ENCODE measurements at places on chromosomes 11 and 22.

- no peak for DNase-seq
These were observed 3.8 kb upstream of the RNF141 start for GRCh38 chr11:10544491-10545465.

DNA sequence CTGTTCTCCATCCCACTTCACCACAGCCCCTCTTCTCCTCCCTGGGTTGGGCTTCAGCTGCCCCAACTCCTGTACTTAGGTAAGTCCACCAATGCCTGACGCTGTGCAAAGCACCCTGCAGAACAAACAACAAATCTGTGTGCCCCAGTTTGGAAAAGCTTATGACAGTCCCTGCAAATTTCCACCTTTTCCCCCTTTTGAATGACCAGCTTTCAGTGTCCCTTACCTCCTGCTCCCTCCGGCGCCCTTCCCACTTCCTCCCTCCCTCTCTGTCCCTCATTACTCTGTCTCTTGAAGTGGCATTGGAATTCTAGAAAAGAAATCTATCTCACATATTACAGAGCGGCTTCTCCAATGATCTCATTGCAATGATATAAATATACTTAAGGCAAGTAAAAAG is 352.9 kb upstream of the B3GAT1 start:
- no peak for DNase-seq

DNA sequence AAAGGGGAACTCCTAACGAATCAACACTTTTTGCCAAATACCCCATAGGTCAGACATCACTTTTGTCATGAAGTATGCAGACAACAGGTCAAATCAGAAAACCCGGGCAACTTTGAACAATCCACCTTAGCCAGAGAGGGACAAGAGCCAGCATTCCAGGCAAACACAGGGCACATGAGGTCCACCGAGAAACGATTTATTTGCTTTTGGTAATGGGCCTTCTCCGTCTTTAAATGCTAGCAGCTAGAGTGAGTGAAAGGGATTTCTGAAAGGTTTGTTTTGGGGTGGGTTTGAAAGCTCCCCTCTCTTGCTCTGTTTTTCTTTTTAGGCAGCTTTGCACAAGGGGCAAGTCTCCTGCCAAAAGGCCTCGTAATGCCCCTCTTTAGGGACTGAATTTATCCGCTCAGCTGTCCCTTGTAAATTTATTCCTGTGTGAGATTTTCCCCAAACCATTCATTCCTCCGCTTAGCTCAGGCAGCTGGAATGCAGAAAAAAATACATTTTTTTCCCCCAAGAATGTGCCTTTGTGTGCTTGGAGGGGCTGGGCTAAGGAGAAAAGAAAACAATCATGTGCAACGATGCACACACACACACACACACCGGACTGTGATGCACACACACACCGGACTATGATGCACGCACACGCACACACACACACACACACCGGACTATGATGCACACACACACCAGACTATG is 196.9 kb downstream of the SNX19 start:
- DNase-seq = peak; percentile 82

- DNase-seq = no peak
These were observed 119.8 kb upstream of the CADM1 start for GRCh38 chr11:115624065-115624464.

- no peak for DNase-seq
These were observed 250.8 kb downstream of the CNTN5 start for GRCh38 chr11:99271527-99271926.

GRCh38 chr11:69108559-69108958 is 47.2 kb upstream of the SMIM38 start:
- no peak for DNase-seq

DNA sequence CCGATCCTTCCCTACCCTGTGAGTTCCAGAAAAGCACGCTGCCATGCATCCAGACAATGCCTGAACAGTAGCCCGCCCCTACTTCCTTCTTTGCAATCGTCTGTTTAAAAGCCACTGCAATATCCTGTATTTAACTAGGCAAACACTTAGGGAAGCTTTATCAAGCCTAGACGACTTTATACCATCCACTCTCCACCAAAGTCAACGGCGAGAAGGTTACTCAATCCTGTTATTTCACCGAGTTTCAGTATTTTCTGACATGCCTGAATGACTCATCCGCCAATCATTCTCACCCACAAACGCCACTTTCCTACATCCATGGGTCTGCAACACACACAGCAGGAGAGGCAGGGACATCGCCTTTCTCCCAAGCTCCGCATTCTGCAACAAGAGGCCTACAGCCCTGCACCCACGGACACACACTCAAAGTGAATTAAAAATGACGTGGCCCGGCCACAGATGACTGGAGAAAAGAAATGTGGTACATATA is 9.3 kb downstream of the CELSR1 start:
- peak; percentile 59 for DNase-seq

- peak; percentile 60 for DNase-seq
These were observed 145.8 kb upstream of the ARHGAP20 start for GRCh38 chr11:110857892-110858546.

DNA sequence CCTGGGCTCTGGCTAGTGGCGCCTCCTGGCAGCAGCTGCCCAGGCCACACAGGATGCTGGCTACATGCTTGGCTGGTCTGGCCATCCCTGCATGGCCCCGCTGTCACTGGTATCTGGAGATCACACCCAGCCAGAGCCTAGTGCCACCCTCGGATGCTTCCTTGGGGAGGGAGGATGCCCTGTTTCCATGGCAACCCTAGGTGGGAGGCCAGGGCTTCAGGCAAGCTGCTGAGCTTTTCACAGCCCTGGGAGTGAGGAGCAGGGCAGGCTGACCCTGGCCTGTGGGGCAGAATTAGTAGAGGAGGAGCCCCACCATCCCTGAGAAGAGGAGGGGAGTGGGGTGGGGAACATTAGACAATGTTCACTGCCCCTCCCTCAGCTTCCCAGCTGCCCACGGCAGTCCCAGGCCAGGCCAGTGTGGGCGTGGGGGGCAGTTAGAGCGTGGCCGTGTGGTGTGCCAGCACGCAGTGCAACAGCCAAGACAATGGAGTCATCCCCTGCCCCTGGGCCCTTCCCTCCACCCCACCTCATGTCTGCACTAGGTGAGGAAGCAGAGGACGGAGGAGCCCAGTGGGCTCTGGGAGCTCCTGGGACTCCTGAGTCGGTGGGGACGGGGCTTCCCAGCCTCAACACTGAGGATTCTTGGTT is 50.4 kb downstream of the PARVB start:
- no peak for DNase-seq

DNA sequence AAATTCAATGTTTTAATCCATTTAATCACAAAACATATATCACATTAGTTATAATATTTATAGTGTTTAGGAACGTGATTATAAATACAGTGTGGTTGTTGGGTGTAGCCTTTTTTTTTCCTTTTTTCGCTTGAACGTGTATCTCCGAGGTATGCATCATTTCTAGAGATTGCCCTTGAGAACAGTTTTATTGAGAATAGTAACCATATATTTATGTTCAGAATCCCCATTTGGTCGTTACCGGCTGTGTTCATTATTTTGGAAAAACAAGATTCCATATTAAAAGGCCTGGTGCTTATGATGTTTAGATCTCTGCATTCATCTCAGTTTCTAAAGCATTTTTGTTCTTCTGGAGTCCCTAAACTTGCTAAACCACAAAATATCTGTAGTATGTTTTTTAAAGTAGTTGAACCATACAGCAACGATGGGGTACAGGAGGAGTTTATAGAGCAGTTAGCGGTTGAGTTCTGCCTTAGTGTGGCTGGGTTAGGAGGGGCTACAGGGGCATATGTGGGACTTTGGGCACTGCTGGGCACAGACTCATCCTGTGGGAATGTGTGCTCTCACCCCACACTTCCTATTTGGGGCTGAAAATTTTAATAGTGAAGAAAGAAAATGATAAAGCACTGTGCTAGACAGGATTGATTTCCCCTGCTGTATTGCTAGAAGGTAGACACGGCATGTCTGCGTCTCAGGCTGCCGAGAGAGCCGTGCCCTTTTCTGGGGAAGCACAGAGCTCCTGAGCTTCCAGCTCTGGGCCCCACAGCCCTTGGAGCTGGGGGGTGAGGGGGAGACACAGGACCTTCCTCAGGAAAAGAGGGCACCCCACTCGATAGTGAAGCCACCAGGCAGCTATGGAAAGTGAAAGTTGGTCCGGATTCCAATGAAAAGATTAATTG is 81.5 kb upstream of the PPARA start:
- peak; percentile 49 for DNase-seq

DNA sequence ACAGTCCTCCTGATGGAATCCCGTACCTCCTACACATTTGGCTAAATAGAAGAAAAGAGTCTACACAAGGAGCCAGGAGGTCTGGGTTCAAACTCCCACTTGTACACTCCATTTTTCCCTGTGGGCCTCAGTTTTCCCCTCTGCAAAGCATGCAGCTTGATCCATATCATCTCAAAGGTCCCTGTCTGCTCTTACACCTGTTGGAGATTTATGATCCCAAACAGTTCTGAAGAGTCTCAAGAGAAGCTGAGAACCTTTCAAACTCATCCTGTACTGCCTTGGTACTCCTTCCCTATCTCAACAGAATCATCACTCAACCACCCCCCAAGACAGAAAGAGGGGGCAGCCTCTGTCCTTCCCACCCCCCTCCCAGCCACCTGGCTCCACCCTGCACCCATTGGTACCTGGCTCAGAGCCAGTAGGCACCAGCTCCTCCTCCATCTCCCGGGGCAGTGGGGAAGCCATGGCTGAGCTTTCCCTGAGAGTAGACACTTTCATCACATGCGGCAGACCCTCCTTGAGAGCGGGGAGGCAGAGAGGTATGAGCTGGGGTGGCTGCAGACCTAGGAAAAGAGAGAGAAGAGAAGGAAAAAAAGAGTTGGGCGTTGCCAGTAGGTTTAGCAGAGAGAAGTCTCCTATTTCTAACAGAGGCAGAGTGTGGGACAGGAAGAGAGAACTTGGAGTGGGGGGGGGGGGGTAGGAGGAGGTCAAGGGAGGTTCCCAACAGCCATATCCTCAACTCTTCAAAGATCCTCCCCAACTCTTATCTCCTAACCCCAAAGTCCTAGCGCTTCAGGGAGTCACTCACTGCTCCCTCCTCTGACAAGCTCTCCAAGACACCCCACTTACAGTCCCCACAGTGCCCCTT is 3.1 kb downstream of the TNKS1BP1 start:
- DNase-seq = no peak

Measured in cardiac fibroblast (primary cell).